Small intestine (tissue), 16 donors: ENCODE measurements at places on chromosomes 13 and 19.

GRCh38 chr13:97696921-97697320 is 256.6 kb upstream of the IPO5 start:
- DNase-seq: no peak

- no peak for DNase-seq
Observed at GRCh38 chr13:70523622-70524021, 415.4 kb upstream of the KLHL1 start.

DNA sequence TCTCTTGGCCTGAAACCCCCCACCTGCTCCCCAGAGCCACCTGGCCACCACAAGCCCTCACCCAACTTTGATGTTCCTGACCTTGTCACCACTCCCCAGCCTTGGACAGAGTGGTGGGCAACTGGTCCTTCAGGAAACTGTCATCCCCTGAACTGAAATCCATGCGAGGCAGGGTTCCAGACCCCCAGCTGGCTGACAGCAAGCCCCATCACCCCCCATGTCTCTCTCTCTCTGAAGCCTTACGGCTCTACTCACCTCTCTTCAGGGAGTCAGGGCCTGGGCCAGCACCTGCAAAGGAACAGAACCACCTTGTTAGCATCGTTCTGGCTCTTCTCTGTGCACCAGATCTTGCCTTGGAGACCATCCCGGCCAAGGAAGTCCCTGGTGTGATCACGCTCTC is 2.6 kb downstream of the LRFN1 start:
- no peak for DNase-seq

DNA sequence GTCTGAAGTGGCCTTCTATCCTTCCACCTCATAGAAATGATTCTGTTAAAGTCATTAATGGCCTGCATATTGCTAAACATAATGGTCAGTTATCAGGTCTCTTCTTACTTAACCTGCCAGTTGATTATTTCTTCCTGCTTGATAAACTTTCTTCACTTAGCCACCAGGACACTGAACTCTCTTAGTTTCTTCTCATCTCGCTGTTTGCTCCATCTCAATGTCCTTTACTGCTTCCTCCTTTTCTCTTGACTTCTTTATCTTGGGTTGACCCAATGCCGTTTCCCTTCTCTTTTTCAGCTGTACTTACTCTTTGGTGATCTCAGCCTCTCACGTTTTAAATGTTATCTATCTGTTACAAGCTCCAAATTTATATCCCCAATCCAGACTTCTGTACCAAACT is 17.1 kb upstream of the CLC start:
- no peak for DNase-seq

- DNase-seq: no peak
Observed at GRCh38 chr13:44305917-44306370, 67.7 kb upstream of the SERP2 start.
